ENCODE measurements at places on chromosomes 5 and 9. TPM values are rescaled to one million over a fixed set of nuclear protein-coding genes. Genes with fewer than 3 reads are reported as not detected.

GRCh38 chr9:20884985-20885593 lies 146.4 kb downstream of the HACD4 start:
- DNase-seq = no peak

GRCh38 chr5:38872826-38873225 lies 27.0 kb downstream of the OSMR start:
- DNase-seq = no peak

GRCh38 chr9:121545875-121546423 lies 46.3 kb upstream of the GGTA1 start:
- peak; percentile 92 for DNase-seq

GRCh38 chr5:35538198-35538931 lies 79.3 kb upstream of the SPEF2 start:
- no peak for DNase-seq

DNA sequence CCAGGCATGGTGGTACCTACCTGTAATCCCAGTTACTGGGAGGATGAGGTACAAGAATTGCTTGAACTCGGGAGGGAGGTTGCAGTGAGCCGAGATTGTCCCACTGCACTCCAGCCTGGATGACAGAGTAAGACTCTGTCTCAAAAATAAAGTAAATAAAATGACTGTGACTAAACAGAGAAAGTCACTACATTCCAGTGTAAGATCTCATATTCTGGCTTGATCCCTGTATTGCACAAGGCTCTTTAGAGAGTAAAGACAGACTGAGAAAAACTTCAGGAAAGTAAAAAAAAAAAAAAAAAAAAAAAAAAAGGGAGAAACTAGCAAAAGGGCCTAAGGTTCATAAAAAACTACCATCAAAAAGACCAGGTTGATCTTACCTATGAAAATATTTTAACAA lies 106.6 kb upstream of the PJA2 start:
- no peak for DNase-seq

DNA sequence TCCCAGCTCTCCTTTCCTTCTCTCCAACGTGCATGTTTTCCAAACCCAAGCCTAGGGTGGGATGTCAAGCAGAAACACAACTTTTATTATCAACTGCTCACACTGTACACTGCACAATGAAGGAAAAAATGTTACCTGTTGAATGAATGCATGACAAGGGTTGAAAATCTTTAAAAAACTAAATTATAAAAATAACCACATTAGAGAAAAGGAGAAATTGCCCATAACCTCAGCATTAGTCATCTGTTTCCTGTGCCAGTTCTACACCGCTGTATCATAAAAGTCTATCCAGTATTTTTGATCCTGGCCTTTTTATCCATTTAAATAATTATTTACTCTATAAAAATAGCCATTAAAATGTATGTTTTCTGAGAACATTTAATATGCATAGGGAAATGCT lies 101.1 kb downstream of the APBA1 start:
- no peak for DNase-seq

ANKRD33B gene
- 0.64 TPM for polyA plus RNA-seq

GRCh38 chr9:138077898-138078540 lies 200.4 kb downstream of the CACNA1B start:
- no peak for DNase-seq

DNA sequence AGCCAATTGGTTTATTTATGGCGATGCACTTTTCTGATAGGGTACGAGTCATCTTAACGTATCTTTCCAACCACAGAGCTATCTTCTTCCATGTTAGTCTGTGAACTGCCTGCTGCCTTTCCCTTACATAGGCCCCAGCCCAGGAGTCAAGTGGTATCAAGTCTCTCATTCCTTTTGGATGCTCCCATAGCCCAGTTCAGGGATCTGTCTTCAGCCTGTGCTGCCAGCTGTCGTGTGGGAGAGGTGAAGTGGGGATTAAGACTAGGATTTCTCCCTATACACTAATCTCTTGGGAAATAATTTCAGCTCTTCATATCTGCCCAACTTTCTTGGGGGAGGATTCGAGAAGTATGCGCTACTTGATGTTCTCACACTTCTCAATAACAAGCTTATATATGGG lies 475.7 kb downstream of the EBF1 start:
- no peak for DNase-seq

DNA sequence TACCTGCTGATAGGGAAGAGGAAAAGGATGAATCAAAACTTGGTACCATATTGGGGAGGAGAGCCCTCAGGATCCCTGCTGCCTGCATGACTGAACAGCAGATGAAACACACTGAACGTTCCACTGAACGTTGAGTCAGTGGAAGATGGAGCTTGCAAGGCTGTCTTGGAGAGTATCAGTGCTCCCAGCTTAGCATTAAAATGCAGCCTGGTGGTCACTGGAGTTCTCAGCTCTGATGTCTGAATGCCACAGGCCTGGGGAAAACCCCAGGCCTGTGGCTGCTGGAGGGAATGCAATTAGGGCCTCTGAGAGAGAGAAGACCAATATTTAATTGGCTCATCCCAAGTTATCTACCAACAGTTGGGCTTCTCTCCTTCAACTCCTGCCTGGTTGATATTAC lies 54.5 kb downstream of the PDE4D start:
- no peak for DNase-seq

IGFBPL1 gene
- 1.3 TPM for polyA plus RNA-seq

- peak; percentile 41 for DNase-seq
Measured at GRCh38 chr9:4591123-4591500, 71.0 kb upstream of the PLPP6 start.

GRCh38 chr5:122252319-122252718 lies 59.7 kb upstream of the SNCAIP start:
- no peak for DNase-seq

- DNase-seq = no peak
Measured at GRCh38 chr9:124939944-124940343, 939 bp downstream of the GOLGA1 start.

PCDHA6 gene
- polyA plus RNA-seq = 0.37 TPM

TYRP1 gene
- polyA plus RNA-seq = 5.5 TPM

DNA sequence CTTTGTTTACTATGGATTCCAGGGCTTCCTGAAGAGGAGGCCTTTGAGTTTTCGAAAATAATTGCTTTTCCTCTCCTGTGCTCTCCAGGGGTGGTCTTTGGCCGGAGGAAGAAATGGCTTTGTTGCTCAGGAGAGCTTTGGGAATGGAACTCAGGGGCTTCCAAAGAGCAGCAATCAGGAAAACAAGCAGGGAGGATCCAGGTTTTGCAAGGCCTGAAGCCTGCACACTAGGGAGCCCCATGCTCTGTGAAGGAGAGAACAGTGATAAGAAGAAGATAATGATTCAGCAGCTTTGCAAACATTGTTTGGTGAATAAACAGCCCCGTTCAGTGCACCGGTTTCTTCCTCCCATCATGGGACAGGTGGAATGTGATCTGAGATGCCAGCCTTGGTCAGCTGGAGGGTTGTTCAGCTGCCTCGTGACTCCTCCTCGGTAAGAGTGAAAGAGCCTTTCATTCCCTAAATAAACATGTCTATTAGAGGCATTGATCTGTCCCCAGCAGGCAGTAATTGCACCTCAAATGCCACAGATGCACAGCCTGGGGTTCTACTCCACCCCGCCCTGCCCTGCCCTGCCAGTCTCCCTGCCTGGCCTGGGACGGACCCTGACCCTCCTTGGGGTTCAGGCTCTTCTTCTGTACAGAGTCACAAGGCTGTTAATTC lies 11.5 kb upstream of the ALDH1B1 start:
- DNase-seq = no peak

DNA sequence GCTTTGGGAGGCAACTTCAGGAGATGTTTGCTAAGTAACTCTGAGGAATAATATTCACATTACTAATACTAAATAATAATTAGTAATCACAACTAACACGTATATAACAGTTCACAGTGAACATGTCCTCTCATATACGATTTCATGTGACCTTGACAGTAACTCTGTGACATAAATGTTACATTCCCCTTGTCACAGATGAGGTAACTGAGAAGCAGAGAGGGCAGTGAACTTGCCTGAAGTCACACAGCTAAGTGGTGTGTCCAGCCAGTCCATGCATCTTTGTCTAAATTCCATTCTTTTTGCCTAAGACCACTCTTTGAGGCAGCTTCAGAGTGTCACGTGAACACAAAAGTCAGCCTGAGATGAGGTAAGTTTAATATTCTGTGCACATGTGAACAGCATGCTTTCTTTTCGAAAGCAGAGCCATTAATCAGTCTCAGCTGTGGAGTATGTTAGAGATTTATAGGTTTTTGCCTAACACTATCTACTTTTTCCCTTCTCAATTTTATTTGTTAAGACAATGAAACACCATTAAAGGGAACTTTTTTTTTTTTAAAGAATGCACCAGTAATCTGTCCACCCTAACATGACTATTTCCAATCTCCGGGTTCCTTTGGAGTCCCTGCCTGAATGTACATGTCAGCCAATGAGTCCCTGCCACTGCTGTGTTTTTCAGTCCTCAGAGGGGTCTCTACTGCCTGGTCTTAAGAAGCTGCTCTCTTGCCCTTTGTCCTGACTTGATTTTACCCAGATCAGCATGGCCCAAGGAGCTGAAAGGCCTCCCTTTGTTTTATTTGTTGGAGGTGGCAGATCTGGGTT lies 43.5 kb downstream of the SH3PXD2B start:
- no peak for DNase-seq

CER1 gene
- polyA plus RNA-seq = 0.64 TPM

DNA sequence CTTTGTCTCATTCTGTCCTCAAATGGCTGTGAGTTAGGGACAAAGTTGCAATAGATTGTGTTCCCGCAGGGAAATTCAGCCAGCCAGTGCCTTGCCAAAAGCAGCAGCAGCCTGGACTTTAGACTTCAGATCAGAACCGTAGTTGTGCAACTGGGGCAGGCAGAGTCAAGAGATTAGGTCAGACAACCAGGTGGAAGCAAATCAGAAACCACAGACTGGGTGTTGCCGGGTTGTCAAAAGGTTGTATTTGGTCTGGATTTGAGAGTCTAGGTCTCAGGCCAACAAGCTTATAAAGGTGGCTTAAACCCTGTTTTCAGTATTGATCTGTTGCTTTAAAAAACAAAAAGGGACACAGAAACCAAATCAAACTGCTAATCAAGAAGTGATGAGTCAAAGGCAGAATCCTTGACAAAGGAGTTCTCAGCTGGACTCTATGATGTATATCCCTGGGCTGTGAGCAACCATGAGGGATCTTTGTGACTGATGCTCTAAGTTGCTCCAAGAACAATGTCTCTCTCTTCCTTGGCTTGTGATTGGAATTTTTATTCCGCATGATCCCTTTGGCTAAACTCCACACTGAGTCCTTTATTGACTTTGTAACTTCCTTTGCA lies 20.9 kb downstream of the RFK start:
- DNase-seq = peak; percentile 39

GRCh38 chr5:78003919-78004318 lies 227.8 kb upstream of the TBCA start:
- DNase-seq = no peak

- DNase-seq = no peak
Measured at GRCh38 chr9:16361118-16361517, 509.4 kb downstream of the BNC2 start.

- no peak for DNase-seq
Measured at GRCh38 chr5:22465177-22465576, 388.0 kb downstream of the CDH12 start.

DNA sequence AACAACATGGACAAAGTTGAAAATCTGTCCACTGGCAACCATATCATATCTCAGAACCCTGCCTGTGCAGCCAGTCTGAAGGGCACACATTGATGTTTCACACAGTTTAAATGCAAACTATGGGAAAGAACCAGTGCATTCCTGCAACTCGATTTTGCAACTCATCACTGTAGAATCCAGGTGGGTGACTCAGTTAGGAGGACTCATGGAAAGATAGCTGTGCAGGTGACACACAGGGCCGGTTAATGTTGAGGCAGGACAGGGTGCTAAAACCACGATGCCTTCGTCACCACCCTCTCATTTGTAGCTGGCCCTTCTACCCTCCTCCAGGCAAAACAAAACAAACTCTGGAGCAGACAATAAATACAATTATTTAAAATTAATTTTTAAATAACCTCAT lies 62.8 kb downstream of the TLE1 start:
- no peak for DNase-seq

DNA sequence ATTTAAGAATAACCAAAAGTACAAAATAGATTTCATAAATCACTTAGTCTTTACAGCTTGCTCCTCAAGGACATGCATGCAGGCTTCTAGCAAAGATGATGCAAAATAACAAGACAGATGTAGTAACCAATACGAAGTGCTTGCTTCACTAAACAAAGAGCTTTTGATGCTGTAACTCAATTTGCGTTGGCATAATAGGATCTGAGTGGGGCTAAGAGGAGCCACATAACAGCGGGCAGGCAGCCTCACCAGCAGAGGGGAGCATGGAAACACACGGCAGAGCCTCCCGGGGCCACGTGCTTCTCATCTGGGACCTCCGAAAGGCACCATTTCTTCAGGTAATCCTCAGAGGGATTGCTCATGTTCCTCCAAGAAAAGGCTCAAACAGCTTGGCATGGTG lies 139.7 kb downstream of the C5orf15 start:
- DNase-seq = no peak

DNA sequence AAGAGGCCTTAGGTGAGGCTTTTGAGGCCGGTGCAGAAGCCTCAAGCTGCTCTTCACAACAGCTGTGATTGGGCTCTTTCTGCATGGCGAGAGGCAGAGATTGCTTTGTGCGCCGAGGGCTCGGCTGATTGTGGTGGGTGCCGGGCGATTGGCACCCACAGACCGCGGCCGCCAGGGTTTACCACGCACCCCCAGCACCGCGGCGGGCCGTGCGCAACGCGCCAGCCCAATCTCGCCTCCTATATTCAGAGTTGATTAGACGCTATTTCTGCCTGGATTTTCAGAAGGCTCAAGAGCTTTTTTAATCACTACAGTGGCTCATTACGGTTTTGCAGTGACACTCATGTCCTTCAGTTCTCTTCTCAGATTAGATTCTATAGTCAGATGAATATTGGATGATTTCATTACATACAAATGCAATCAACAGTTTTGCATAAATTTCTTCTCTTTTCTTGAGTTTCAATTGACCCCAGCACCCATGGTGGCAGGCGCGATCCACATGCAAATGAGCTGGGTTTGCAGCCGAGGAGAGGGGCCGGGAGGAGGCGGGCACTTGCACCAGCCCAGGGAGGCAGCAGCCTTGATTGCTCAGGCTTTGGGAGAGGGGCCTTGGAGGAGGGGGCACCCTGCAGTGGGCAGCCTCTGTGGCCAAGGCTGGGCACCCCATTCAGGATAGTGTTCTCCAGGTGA lies 33.8 kb upstream of the PTGS1 start:
- DNase-seq = no peak

DNA sequence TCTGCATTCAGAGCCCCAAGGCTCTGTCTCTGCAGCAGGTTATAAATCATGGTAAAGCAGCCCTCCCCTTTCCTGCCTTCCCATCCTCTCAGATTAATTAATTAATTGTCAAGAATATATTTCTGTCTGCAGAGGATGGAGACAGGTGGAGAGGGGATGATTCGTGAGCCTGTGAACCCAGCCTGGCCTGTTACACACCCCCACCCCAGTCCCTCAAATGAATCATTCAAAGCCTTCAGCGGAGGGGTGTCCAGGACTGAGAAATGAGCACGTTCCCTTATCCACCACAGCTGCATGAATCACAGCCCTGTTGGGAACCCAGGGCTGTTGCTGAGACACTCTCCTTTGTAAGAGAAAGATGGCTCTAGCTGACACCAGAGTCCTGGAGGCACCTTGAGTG lies 56.0 kb downstream of the NIPAL4 start:
- DNase-seq = no peak
